ENCODE measurements at places on chromosomes 11 and 22.

DNA sequence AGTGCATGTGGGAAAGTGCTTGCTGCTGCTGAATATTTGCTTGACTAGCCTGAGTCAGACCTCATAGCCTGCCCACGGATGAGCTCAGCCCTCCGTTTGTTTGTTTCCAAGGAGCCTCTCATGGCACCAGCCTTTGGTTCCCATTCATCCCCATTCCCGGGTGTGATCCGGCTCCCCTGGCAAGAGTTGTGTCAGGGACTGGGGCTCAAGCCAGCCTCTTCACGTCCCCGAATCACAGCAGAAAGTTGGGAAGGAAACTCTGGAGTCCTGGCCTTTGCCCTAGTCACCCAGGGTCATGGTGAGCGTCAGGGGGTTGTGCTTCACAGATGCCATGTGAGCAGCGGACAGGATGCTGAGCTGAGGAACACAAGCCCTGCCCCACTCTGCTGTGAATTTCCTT, 13.8 kb downstream of the SEC14L3 start:
- no peak for DNase-seq

GRCh38 chr11:112321501-112322172, 61.0 kb upstream of the PLET1 start:
- DNase-seq = no peak

DNA sequence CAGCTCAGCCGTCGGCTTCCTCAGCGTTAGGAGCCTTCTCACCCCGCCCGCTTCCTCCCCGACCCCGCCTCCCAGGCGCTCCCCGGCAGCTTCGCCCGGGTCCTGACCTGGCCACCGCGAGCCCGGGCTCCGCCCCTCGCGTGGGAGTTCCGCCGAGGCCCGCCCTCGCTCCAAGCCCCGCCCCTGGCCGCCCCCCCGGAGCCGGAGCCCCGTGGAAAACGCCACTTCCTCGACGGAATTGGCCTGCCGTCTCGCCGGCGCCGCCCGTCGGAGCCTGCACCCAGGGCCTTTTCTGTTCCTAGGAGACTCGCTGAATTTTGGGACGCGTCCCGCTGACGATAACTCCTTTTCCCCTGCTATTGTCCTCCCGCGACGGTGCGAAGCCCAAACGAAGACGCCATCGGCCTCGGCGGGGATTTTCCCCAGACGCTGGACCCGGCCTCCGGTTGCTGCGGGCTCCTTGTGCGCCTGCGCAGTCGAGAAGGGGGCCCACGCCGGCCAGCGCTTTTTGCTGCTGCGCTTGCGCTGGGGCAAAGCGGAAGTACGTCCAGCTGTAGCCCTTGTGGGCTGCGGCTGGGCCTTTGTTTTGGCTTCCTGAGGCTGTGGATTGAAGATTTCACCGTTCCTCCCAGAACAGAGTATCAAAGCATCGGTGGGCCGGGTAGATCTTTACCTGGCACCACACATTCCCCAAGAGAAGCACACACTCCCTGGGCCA, 10.0 kb downstream of the RELA start:
- peak; percentile 88 for DNase-seq

- DNase-seq = no peak
Observed at GRCh38 chr11:6599449-6599848, 4.0 kb downstream of the RRP8 start.

DNA sequence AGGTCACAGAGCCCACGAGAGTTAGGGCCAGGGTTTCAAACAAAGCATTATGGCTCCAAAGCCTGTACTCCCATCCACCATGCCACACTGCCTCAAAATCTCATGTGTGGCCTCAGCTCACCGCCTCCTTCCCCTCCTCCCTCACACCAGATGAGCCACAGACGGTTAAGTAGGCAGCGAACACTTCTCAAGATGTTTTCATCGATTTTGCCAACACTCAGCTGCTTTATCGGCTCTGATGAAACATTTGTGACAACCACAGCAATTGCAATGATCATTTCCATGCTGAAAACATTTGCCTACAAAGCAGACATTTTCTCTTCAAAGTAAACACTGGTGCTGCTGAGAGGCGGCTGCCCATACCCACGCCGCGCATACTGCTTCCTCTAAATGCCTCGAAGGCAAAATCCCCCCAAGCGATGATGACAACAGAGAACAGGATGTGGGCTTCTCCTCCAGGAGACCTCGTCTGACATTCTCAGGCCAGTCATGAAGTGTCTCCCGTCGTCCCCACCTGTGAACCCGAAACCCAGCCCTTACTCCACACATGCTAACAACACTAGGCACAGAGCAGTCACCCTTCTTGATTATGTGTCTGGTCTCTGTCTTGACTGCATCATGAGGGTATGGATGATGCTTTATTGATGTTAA, 599.2 kb downstream of the SOX6 start:
- DNase-seq = no peak

GRCh38 chr11:111938687-111939160, 1.6 kb downstream of the DIXDC1 start:
- DNase-seq = no peak

- no peak for DNase-seq
Observed at GRCh38 chr11:17008099-17008498, 6.1 kb downstream of the PLEKHA7 start.

DNA sequence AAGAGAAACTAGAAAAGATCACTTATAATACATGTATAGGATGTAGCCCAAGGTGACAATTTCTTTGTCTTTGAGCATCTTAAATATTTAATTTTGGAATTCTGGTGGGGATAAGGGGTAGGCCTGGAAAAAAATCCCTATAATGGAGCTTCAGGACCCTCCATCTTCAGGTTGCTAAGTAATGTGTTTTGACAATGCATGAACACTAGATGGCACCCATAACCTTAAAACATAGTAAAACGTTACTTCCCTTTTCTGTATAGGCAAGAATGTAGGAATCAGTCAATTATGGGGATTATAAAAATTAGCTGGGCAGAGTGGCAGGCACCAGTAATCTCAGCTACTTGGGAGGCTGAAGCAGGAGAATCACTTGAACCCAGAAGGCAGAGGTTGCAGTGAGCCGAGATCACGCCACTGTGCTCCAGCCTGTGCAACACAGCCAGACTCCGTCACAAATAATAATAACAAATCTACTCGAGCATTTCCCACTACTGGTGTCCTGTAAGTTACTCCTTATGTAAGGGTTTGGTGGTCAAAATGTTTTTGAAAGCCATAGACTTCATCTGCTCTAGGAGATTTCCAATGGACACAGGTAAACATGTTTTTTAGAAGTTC, 541.9 kb upstream of the CCDC90B start:
- no peak for DNase-seq

DNA sequence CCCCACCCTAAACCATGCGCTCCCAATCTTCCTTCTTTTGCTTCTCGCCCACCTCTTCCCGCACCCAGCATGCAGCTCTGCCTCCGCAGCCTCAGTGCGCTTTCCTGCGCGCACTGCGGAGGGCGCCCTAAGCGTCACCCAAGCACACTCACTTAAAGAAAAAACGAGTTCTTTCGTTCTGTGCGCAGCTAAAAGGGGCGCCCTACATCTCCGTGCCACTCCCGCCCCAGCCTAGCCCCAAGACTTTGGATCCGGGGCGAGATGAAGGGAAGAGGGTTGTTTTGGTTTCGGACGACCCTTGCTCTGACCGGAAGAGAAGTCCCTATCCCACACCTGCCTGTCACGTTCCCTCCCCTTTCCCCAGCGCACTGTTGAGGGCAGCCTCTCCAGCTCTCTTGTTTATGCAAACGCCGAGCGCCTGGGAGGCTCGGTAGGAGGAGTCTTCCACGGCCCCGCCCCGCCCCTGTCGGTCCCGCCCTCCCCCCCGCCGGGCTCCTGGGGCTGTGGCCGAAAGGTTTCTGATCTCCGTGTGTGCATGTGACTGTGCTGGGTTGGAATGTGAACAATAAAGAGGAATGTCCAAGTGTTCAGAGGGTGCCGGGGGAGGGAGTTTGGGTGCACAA, 5.3 kb downstream of the VSIG2 start:
- peak; percentile 37 for DNase-seq

DNA sequence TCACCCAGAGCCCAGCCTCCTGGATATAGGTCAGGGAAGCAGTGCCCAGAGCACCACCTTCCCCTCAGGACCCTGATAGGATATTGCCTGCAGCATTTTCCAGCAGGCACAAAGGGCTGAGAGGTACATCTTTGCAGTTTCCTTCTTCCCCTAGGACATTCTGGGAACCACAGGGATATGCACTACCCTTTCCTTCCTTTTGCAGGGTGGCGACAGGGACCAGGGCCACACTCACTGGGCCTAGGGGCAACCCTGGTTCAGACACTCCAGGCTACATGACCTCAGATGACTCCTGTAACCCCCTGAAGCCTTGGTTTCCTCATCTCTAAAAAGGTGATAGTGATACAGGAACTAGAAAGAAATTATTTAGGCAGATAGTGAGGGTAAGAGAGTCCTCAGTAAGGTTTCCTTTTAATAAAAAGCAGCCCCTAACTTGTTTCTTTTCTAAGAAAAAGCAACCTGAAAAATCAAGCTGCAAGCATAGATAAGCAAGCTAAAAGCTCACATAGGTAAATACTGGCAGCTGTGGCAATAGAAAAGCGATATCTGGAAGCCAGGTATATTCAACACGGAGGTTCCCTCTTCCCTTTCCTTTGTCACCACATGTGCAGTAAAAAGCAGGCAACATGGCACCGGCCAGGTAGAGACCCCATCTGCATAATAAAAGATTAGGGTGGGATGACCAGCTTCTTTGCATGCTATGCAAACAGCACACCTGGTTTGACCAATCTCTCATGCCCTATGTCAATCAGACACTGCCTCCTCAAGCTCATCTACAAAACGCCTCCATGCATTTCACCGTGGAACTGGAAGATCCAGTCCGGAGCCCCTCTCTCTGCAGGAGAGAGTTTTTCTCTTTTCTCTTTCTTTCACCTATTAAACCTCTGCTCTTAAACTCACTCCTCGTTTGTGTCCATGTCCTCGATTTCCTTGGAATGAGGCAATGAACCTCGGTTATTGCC, 13.2 kb upstream of the MRGPRX2 start:
- no peak for DNase-seq

DNA sequence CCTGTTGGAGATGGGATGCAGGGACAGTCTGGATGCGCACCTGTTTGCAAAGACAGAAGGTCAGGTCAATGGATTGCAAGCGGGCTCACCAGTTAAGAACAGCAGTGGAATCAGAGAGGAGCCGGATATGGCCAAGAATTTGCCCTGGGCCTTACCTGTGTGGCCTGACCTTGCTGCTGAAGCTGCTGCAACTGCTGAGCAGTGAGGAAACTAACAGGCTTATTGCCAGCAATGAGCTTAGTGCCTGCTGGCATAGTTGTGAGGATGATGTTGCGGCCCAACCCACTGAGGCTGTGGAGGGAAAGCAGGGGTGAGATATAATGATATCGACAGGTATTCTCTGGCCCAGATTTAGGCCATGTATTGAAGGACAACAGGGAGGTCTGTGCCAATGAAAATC, 30.6 kb downstream of the NFRKB start:
- DNase-seq = no peak

GRCh38 chr11:69295079-69295994, 1.4 kb downstream of the MYEOV start:
- no peak for DNase-seq

GRCh38 chr11:6438979-6439571, 1.7 kb downstream of the HPX start:
- DNase-seq = no peak

DNA sequence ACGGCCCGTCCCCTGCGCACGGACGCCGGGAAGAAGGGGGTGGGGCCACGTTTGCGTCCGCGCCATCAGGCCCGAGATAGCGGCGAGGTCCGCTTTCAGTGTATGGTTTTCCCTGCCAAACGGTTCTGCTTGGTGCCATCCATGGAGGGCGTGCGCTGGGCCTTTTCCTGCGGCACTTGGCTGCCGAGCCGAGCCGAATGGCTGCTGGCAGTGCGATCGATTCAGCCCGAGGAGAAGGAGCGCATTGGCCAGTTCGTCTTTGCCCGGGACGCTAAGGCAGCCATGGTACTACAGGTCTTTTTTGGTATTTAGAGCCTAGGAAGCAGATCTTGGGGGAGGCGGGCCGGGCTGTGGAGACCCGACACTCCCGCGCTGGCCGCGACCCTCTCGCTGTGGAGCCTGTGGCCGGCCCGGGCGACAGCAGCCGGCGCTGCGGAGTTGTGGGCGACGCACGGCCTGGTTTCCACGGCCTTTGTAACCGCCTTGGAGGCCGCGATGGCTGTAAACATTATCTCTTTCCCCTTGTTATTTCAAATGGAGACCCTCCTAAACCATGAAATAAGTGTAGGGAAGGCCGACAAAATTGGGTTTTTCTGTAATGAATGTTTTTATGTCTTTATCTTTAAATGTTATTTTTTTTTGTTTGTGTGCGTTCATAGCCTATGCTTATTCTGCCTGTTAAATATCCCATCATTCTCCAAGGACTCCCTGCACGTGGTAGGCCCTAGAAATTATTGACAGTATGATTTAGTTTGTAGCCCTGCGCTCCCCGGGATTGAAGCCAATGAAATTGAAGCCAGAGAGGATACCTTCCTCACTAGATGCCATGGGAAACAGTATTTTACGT, at the start of gene AASDHPPT:
TSS of gene AASDHPPT (plus strand) at position 54 of the 847 bp plus-strand sequence. CDS start at position 103, 49 bp downstream.
- DNase-seq = no peak

- no peak for DNase-seq
Observed at GRCh38 chr22:29948385-29948769, 65.4 kb downstream of the MTMR3 start.
